ENCODE measurements at places on chromosomes 1 and 21. TPM values are rescaled to one million over a fixed set of nuclear protein-coding genes. Genes with fewer than 3 reads are reported as not detected.

The KPRP gene
- polyA plus RNA-seq, result not detected

The PLA2G4A gene
- not detected for polyA plus RNA-seq

The LTN1 gene
- 20.2 TPM for polyA plus RNA-seq

DNA sequence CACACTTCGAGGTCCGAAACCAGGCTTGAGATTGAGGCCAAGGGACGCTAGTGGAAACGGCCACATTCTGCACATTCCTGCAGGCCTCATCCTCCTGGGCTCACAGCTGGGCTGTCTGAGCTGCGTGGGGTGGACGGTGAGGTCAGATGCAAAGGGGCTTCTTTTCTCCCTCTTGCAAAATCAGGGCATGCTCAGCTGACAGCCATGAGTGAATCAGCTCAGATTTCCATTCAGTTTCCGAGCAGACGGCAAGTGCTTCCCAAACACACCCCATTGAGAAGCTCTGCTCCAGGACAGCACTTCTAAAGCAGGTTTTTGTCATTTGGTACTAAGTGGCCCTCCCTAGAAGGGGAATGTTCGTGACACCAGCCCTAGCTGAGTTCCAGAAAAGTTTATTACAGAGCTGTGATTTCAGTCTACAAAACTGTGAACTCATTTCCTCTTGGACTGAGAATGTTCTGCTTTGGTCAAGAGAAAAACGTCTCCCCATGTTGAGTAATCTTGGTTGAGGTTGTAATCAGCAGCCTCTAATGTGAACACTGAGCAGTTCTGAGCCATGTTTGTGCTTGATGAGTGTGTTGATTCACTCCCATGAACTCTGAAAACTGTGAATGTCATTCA lies 10.0 kb downstream of the PDPN start:
- no peak for DNase-seq

GRCh38 chr1:211355873-211356272 lies 29.2 kb downstream of the TRAF5 start:
- DNase-seq, result no peak

GRCh38 chr1:236168716-236169429 lies 26.5 kb downstream of the GPR137B start:
- no peak for DNase-seq

- no peak for DNase-seq
Observed at GRCh38 chr1:25568834-25569596, 25.6 kb downstream of the LDLRAP1 start.
